Fibroblast of skin of back (primary cell): ENCODE measurements at places on chromosomes 3 and 15.

DNA sequence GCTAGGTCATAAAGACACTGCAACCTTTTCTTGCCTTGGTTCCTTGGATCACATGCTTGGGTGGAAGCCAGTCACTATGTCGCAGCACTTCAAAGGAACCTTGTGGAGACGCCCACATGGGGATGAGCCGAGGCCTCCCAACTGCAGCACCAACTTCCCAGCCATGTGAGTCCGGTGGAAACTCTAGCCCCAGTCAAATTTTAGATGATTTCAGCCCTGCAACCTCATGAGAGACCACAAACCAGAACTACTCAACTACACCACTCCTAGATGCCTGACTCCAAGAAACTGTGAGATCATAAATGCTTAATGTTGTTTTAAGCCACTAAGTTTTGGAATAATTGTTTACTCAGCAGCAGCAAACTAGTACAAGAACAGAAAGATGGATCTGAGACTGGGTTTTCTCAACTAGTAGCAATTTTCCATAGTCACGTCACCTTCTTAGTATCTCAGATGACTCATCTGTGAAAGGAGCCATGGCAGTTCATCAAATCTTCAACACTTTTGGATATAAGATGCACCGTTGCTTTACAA lies 86.5 kb downstream of the MB21D2 start:
- peak; percentile 93 for DNase-seq

- DNase-seq, result no peak
Observed at GRCh38 chr3:61060411-61060861, 190.8 kb downstream of the FHIT start.

- DNase-seq, result no peak
Observed at GRCh38 chr3:135440233-135440632, 525.3 kb upstream of the PPP2R3A start.

DNA sequence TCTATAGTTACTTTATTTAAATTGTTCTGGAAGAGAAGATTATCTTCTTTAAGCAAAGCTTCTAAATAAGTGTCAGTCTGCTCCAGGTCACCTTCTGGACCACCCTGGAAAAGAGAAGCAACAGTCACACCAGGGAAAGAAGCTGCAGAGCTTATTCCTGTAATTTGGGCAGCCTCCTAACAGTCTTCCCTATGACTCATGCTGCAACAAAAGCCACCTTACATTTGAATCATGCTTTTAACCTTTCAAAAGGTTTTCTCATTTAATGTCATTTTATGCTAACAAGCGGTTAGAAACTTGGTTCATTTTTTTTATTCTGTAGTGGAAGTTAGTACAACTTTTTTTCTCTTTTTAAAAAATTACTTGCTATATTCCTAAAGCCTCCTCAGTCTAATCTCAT lies 5.3 kb upstream of the GUCA1C start:
- DNase-seq, result no peak

DNA sequence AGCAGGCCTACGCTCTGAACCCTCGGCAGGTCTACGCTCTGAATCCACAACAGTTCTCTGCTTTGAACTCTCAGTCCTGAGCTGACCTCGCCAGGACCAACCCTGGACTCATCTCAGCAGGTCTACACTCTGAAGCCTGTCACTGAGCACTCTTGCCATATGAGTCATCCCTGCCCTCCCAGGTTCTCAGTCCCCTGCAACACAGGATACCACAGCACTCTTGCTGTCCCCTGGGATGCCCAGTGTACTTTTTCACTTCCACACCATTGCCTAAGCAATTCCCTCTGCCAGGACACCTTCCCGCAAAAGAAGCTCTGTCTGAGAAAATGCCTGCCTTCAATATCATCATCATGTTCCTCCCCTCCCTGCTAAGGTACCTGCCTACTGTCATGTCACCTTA lies 42.0 kb downstream of the NUP210 start:
- DNase-seq, result peak; percentile 81

DNA sequence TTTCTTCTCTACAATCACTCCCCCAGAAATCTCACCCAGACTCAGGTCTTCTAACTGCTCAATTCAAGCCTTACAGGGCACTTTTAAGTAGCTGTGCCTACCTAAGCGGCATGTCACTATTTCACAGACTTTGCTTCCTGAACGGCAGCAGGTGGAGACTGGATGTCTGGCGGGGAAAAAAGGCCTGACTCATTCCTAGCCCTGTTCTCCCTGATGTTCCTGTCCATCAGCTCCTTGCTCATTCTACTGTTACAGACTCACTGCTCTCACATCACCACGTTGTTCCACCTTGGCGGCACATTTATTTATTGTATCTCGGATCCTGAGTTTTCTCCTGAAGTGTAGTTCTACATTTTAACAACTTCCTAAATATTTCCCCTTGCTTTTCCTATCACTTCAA lies 52.6 kb upstream of the ATP11B start:
- no peak for DNase-seq

DNA sequence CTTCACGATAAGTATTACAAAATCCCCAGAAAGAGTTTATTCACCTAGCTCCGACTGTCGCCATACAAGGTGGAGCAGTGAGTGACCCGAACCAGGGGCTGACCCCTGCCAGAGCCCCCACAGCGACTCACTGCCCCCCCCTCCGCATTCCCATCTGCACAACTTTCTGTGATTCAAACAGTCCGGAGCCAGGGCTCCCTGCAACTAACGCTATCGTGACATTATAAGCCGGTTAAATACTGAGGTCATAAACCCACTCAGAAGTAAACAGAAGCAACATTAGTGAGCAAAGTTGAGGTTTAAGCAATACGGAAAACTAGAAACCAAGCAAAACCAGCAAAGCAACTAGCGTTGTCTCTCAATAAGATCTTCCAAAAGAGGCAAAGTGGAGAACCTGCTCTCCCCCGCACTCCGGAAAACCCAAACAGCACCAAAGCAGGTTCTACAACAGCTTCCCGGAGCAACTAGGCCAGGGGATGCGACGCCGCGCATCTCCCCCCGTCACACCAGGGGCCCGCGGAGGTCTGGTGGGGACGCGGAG lies 642 bp downstream of the SCAP start:
- DNase-seq, result peak; percentile 27

GRCh38 chr3:65552434-65552833 lies 486.3 kb downstream of the MAGI1 start:
- no peak for DNase-seq

GRCh38 chr3:38204599-38205471 lies 39.5 kb downstream of the OXSR1 start:
- no peak for DNase-seq

DNA sequence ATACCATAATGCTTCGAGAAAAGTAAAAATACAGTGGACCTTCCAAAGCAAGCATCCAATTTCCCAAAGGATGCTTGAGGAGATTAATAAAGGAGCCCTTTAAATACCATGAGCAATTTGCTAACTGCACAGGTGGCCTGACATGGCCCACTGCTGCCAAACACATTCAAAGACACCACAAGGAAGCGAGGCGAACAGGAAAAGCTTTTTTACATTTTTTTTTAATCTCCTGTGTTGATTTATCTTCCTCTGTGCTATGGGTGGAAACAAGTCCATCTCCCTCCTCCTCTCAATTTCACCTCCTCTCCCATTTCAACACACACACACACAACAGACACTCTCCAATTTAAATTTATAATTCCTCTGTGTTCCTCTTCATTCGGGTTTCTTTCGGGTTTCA lies 243.4 kb downstream of the IGSF11 start:
- DNase-seq, result no peak

GRCh38 chr15:101456057-101456739 lies 33.3 kb downstream of the PCSK6 start:
- DNase-seq, result no peak

- DNase-seq, result no peak
Observed at GRCh38 chr15:33145447-33145846, 49.1 kb downstream of the FMN1 start.

- DNase-seq, result peak; percentile 56
Observed at GRCh38 chr3:170977949-170978745, 48.4 kb downstream of the SLC2A2 start.

GRCh38 chr3:78670094-78670493 lies 1097.7 kb downstream of the ROBO1 start:
- DNase-seq, result no peak

GRCh38 chr15:26314577-26314976 lies 451.4 kb upstream of the ATP10A start:
- no peak for DNase-seq

DNA sequence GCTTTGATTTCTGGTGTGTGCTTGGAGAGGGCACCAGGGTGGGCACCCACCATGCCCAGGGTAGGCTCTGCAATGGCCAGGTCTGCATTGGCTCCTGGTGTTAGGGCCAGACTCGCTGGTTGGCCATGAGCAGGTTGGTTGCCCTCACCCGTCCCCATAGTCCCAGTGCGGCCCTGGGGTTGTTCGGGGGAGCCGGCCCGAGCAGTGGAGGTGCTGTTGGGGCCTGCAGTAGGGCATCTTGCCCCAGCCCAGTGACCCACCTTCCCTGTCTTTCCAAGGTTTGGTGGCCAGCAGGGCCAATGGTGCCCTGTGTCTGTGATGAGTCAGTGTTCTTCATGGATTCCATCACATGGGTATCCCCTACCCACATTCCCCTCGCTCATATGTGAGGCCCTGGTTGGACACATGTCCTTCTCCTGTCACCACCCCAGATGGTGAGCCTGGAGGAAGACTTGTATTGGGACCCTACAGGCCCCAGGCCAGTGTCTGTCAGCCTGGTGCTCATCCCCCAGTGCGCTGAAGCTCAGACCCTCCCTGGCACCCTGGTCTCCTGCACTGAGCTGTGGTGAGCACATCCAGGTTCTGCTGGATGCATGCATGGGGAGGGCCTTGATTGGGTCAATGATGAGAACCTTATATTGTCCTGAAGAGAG lies 190.1 kb downstream of the UBE3A start:
- no peak for DNase-seq
